Skeletal muscle cell (primary cell): ENCODE measurements at places on chromosomes 16 and 17.

GRCh38 chr17:180381-181244 lies 837 bp downstream of the DOC2B start:
- DNase-seq = no peak

GRCh38 chr16:21523411-21524067 lies 75.8 kb upstream of the METTL9 start:
- no peak for DNase-seq

GRCh38 chr17:921161-921560 lies 58.4 kb downstream of the NXN start:
- DNase-seq = no peak

GRCh38 chr17:8892338-8892690 lies 24.8 kb upstream of the PIK3R6 start:
- no peak for DNase-seq

DNA sequence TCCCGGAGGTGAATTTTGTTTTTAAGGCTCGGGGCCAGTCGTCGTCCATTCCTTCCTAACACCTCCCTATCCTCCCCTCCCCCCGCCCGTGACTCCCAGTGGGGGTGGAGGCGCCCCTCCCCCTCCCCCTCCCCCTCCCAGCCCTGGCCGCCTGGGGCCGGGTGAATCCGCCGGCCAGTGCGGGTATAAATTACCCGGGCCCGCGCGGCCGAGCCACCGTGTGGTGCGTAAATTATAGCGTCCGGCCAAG lies 2.0 kb upstream of the GSE1 start:
- DNase-seq = no peak

GRCh38 chr17:56028837-56029236 lies 124.4 kb upstream of the ANKFN1 start:
- no peak for DNase-seq

GRCh38 chr16:70253291-70254106 lies 1.8 kb upstream of the EXOSC6 start:
- DNase-seq = no peak

GRCh38 chr17:63984236-63984635 lies 11.5 kb upstream of the SCN4A start:
- no peak for DNase-seq

GRCh38 chr17:48048384-48049126 lies 396 bp downstream of the NFE2L1 start:
- DNase-seq = peak; percentile 73

- DNase-seq = no peak
These were observed 77.6 kb upstream of the HLF start for GRCh38 chr17:55186937-55187770.

- no peak for DNase-seq
These were observed 278.3 kb upstream of the ZFHX3 start for GRCh38 chr16:73326221-73326620.

GRCh38 chr16:84153660-84154214 lies 8.6 kb downstream of the DNAAF1 start:
- DNase-seq = no peak

- DNase-seq = peak; percentile 24
These were observed 12.8 kb upstream of the CCL8 start for GRCh38 chr17:34306466-34306865.

- no peak for DNase-seq
These were observed 198.8 kb upstream of the CDH5 start for GRCh38 chr16:66167564-66168291.
